ENCODE measurements at places on chromosomes 6 and 20.

DNA sequence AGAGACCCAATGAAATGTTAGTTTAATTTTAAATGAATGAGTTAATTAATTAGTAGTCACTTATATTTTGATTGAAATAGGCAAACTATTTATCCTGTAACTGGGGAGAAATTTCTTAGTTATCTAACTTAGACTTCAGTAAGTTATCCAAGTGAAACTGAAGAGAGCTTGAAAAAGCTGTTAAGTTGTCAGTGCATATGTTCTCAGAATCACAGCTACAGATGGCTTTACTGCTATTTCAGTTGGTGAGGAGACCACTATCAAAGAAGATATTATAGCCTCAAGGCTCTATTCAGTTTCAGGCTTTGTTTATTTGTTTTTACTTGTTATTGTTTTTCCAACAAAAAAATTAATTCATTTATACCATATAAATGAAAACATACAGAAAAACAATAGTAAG lies 404.1 kb downstream of the C6orf118 start:
- no peak for DNase-seq

- no peak for DNase-seq
Observed at GRCh38 chr20:12815231-12815768, 193.5 kb upstream of the SPTLC3 start.

DNA sequence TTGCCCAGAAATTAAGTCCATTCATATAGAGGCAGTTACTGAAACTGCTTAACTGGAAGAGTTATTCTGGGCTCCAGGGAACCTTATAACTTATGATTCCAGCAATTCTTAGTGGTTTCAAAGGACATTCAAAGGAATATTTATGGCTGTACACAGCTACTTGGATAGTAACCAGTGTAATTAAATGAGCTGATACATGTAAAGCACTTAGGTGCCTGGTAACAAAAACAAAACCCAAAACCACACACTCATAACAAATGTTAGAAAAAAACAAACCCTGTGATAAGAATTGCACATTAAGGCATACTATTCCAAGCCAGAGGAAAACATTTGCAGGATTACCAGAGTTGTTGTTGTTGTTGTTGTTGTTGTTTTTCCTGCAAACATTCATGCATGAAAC lies 51.5 kb downstream of the STK4 start:
- DNase-seq: no peak

DNA sequence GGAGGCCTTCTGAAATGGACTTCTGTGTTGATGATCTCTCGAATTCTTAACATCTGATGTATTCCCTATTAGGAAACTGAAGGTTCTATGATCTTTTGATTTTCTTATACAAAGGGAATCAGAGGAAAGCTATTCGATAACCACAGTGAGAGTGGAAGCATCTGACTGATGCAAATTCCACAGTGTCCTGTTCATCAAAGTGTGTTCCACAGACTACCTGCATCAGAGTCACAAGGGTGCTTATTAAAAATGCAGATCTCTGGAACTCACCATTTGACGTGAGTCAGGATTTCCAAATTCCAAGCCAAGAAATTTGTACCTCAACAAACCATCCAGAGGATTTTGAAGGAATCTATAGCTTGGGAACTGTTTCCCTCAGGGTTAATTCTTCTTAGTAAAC lies 4.4 kb upstream of the MEP1A start:
- no peak for DNase-seq

DNA sequence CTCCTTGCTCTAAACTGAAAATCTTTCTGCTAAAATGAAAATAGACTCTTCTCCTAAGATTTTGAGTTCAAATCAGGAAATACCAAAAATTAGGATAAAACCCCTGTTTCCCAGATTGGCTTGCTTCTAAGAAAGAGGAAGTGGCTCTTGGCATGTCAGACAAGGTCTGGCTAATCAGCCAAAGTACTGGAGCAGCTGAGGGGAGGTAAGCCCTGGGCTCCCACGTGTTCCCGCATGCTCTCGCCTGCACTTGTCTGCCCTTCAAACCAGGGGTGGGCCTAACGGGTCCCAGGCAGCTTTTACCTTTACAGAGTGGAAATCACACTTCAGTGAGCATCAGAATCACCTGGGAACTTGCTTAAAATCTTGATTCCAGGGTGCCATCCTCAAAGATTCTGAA lies 43.2 kb upstream of the GABRR1 start:
- no peak for DNase-seq

- DNase-seq: no peak
Observed at GRCh38 chr6:109059153-109059552, 35.5 kb downstream of the SESN1 start.
